ENCODE measurements at places on chromosomes 4 and X.

DNA sequence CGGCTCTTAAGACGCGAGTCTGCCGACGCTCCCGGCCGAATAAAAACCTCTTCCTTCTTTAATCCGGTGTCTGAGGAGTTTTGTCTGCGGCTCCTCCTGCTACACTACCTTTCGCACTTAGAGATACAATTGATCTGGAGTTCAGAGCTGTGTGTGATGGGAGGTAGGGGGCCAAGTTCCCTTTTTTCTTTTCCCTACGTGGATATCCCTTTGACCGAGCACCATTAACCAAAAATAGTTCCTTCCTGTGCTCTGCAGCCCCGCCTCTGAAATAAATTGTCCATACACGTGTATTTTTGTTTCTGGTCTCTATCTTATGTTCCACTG, 555 bp upstream of the PGM2 start:
- peak; percentile 73 for DNase-seq

- peak; percentile 28 for DNase-seq
Observed at GRCh38 chr4:54099287-54099747, 646 bp upstream of the GSX2 start.

DNA sequence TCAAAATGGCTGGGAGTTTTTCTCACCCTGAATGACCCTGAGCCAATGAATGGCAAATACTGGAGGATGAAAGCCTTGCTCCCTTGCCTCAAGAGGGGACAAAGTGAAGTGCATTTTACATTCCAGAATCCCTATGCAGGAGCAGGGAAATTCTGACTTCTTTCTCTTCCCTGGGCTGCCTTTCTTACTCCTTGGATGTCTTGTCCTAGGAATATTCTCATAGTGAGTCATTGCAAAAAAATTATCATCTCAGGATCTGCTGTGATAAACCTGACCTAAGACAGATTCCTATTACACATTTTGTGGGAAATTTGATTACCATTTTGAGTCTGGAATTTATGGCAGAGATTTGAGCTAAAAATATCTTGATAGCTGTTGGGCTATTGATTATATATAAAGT, 199.9 kb downstream of the TMA16 start:
- no peak for DNase-seq

DNA sequence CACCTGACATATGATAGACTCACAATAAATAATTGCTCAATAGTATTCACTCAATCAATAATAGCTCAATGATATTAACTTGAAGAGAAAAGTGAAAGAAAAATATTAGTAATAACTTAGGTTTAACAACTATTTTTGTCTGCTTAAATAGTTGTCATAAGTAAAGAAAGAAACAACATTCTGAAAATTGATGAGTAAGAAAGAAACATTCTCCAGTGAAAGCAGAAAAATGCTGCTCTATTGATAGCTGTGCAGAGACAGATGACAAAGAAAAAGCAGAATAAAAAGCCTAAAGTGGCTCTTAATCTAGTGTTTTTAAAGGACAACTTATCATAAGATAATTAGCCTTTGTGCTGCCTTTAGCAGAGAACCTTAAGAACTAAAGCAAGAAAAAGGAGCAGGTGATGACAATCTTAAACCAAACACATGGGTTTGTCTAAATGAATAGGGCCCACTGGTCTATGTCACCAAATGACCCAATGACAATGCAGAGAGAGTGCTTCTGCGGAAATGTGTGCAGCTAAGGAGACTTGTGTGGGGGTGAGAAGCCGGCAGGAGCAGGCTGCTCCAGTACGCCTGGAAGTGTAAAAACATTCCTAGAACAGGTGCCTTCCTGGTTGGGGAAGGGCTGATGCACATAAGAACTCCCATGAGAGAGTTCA, 13.2 kb downstream of the HS3ST1 start:
- no peak for DNase-seq

- no peak for DNase-seq
Observed at GRCh38 chr4:110163327-110164069, 34.9 kb downstream of the ELOVL6 start.

- DNase-seq, result no peak
Observed at GRCh38 chr4:21709761-21710160, 238.8 kb downstream of the KCNIP4 start.

- DNase-seq, result no peak
Observed at GRCh38 chr4:40224432-40224831, 27.6 kb downstream of the RHOH start.

- peak; percentile 47 for DNase-seq
Observed at GRCh38 chr4:3250956-3251690, 2.2 kb downstream of the MSANTD1 start.

DNA sequence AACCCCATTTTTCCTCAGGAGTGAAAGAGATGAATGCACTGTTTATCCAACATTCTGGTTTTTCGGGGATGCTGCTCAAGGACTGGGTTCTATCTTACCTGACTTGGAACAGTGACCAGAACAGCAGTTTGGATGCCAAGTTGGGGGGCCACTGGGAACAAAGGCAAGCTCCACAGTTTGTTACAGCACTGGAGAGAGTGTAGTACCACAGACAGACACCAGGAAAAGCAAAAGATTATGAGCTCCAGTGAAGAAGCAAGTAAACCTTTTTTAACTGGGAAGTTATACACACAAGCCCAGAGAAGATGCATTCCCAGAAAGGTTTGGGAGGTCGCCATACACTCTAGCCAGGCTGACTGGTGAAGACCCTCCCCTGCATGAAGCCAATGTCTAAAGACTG, 13.6 kb downstream of the C4orf36 start:
- DNase-seq, result no peak

DNA sequence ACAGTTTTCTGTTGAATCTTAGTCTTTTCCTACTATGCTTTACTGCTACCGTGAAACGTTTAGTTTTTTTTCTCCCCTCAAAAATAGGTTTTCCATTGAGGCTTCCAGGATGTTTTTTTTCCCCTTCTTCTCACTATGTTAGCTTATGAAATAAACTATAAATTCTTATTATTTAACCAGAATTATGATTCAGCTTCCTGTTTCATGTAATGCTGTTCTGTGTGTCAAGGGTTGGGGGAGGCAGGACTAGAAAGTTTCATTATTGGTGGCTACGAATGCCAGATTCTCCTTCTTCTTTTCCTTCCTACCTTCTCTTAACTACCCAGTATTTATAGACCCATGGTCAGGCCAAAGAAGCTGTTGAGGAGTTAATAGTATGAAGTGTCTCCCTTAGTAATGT, 11.8 kb downstream of the CLCN5 start:
- DNase-seq, result no peak

GRCh38 chr4:155582971-155583437, 83.6 kb upstream of the GUCY1A1 start:
- peak; percentile 87 for DNase-seq

DNA sequence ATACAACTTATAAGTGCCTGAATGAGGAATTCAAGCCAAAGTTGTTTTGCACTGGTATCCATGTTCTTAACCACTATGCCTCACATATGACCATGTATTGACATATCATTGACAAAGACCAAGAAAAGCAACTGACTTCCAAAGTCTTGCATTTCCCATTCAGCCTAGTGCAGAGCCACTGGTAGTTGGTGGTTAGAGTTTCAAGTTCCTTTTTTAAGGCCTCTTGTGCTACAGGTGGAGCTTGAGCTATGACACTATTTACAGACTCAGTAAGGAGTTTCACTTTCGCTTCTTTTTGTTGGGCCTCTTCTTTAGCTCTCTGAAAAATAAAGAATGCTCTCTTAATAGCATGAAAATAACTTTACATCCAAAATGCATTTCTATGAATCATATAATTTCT, 763.0 kb downstream of the DMD start:
- DNase-seq, result peak; percentile 49

DNA sequence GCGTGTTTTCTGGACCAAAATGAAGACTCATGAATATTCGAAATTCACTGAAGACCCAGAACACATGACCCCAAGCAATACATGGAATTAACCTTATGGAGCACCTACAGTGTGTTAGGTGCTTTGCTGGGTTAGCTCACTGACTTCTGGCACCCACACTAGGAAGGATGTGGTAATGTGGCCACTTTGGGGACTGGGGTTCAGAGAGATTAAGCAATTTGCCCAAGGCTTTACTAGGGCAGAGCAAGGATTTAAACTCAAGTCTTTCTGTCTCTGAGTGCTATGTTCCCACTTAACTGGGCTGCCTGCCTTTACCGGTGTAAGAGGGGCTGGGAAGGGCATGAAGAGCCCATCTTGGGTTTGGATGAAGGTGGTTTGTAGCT, 162.0 kb upstream of the ATP6AP2 start:
- DNase-seq, result no peak

- DNase-seq, result no peak
Observed at GRCh38 chr4:139484783-139485311, 30.9 kb downstream of the RAB33B start.

- peak; percentile 48 for DNase-seq
Observed at GRCh38 chr4:22474636-22475310, 41.1 kb downstream of the ADGRA3 start.

GRCh38 chr4:87843936-87844335, 11.2 kb downstream of the MEPE start:
- DNase-seq, result peak; percentile 70

DNA sequence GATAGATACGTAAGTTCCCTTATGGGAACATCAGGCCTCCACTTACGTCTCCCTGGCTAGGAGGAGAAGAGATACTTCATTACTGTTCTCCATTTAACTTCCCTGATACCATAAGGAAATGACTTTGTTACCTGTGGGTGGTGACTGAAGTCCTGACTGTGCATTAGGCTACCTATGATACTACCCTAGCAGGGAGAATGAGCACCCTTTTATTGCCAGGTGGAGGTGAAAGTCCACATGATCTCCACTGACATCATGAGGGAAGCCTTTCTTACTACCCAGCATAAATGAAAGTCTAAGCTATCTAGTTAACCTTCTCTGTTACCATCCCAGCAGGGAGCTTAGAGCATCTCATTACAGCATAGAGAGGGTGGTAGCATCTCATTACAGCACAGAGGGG, 24.4 kb upstream of the LAMTOR3 start:
- DNase-seq, result no peak

DNA sequence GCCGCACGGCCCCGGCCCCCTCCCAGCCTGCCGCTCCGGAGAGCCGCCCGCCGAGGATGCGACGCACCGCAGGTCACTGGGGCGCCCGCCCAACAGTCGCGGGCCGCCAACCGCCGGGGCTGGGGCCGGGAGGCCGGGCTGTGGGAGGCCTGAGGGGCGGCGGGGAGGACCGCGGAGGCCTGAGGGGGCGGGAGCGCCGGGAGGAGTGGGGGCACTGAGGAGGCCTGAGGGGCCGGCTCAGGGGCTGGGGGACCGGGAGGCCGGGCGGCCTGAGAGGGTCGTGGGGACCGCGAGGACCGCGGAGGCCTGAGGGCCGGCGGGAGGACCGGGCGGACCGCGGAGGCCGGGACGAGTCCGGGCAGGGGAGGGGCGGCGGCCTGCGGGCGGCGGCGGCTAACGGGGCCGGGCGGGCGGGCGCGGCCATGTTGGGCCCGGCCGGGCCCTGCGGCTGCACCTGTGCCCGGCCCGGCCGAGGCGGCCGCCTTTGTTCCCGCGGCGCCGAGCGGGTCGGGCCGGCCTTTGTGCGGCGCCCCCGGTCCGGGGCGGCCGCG, 353 bp downstream of the NSD2 start:
- peak; percentile 89 for DNase-seq

DNA sequence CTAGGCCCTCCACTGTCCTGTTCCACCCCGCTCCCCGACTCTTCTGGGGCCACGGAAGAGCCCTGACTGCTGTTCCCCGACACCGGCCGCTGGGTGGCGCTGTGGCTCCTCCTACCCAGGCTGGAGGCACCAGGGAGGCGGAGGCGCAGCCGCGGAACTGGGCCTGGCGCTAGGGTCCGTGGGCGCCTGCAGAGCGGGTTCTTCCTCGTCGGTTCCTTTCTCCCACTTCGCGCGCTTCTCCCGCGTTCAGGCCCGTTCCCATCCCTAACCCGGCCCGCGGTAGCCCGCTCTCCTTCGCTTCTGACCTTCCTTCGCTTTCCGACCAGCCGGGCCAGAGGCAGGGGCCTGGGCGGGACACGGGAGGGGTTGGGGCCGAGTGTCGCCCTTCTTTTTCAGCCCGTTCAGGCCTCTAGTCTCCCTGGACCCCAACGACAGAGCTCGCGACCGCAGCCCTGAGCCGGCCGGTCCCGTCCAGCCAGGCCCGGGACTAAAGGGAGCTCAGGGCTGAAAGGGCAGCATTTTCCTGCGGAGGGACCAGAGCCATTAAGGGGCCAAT, 34.3 kb downstream of the NALF2 start:
- DNase-seq, result peak; percentile 80

DNA sequence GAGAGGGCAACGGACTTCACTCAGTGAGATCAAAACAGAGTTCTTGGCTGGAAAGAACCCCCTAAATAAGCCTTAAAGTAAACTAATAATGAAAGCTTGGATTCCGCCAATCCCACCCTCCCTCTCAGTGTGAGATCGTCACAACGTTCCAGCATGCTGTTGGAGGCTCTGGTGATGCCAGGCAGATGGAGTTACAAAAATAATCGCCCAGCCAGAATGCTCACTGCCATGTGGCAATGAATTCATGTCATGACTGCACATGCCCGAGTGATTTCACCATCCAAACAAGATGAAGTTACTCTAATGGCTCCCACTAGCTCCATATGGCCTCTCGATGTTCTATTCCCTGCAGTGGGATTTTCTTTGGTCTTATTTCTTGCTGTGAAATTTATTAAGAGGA, 248.0 kb downstream of the SPATA18 start:
- no peak for DNase-seq

DNA sequence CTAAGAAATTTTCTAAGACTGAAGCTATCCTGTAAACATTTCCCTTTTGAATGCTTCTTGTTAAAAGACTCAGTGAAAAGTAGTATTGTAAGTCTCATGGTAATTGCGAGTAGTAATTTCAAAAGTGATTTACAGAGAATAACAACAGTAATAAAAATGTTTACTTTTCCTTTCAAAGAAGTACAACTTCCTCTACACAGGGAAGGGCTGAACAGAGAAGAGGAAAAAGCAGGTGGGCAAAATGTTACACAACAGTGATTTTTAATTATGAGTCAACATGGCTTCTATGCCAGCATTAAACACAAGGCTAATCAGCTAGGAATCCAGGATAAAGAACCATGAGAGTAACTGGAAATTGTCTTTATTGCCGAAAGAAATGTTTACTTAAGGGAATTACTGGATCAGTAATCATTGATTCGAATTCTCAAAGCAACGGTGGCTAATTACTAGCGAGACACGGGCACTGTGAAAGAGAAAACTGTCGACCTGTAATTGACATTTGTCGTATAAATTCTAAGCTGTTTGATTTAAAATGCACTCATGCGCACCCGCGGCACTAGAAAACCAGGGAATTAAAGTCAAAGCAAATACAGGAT, 15.4 kb downstream of the UTP3 start:
- DNase-seq, result peak; percentile 40

GRCh38 chr4:78047366-78047765, 9.8 kb upstream of the FRAS1 start:
- DNase-seq, result no peak

GRCh38 chrX:769796-770195, 139.2 kb downstream of the SHOX start:
- no peak for DNase-seq
